ENCODE measurements at places on chromosomes 2 and 18.

- DNase-seq: no peak
Measured at GRCh38 chr2:69416147-69416546, 21.1 kb downstream of the NFU1 start.

DNA sequence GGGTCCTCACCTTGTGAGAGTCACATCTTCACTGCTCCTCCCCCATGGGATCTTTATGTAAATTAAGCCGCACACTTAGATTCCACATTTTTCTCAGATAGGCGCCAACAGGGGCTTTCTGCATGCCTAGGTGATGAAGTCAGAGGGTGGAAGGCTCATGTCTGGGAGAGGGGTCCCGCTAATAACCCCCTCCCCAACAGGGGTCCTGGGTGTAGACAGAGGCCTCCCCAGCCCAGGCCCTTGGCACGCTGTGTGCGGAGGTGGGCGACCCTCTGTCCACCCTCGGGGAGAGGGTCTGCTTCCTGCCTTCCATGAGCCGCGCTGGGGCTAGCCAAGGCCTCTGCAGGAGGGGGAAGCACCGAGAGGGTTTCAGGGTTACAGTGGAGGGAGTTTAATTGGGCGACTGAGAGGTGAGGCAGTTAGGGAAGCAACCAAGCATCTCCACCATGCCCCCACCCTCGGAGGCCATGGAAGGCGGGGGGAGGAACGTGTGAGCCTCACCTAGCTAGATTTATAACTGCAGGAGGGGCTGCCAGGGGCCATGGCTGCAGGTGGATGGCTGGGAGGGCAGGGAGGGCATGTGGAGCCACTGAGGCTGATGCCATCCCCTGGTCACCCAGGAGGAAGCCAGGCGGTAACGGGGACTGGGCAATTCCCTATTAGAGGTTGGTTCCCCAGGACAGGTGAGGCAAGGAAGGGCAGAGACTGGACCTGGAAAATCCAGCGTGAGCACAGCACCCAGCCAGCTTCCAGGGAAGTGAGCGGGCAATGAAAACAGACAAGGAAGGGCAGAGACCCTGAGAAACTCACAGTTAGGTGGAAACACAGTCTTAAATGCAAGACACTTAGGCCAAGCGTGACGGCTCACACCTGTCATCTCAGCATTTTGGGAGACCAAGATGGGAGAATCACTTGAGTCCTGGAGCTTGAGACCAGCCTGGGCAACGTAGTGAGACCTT lies 7.7 kb upstream of the PXDN start:
- no peak for DNase-seq

DNA sequence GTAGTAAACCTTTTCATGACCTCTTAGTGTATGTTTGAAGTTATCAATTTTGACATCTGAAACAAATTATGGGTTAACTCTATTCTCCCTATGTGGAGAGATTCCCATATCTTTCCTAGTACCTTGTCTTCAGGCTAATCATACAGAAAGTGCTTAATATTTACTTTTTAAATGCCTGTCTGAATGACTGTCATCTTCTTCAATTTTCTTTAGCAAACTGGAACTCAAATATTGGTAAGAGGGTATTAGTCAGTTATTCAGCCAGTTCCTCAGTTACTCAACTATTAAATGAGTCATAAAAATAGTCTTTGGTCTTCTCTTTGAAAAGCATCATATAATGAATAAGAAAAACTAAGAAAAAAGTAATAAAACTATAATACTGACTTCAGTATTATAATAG lies 1038.0 kb upstream of the PIK3C3 start:
- no peak for DNase-seq

DNA sequence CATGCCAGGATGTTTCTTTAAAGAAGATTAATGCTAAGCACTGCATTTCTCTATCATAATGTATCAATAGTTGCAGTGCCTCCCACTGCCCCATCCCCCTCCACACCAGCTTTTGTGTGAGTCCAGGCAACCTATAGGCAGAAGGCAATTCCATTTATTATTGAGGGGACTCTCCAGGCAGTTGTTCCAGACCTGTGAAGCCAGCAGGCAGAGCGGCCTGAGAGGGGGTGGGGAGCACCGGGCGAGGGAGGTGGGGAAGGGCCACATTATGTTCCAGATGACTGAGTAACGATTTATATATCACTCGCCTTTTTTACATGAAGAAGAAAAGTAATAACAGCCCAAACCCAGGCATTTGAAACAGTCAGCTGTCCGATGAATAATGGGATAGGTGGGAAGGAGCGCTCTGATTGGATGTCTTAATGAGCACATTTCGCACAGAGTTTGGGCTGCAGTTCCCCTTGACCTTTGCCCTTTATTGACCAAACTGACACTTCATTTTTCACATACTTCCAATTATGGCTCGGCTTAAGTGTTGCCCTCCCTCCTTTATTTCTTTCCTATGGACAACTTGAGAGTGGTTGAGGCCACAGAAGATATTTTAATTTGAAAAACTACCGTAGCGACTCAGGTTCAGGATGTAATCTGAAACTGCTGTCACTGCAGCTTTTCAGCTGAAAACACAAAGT lies 34.4 kb downstream of the MEIS1 start:
- no peak for DNase-seq

GRCh38 chr18:11607906-11608305 lies 1.5 kb upstream of the SLC35G4 start:
- no peak for DNase-seq
